Activated T-cell treated with anti-CD3 and anti-CD28 coated beads for 4 hours (primary cell): ENCODE measurements at places on chromosomes 16 and 17.

DNA sequence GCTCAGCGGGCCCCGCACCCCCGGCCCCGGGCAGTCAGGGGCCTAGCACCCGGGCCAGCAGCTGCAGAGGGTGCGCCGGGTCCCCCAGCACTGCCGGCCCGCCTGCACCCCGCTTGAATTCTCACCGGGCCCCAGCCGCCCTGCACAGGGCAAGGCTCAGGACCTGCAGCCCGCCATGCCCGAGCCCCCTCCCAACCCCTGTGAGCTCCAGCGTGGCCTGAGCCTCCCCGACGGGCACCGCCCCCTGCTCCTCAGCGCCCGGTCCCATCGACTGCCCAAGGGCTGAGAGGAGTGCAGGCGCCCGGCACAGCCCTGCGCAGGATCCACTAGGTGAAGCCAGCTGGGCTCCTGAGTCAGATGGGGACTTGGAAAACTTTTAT lies 1.7 kb upstream of the BRCA1 start:
- no peak for DNase-seq

GRCh38 chr17:76598004-76598439 lies 12.4 kb upstream of the ST6GALNAC2 start:
- DNase-seq, result no peak

GRCh38 chr17:45341533-45342158 lies 24.8 kb upstream of the MAP3K14 start:
- DNase-seq, result no peak

DNA sequence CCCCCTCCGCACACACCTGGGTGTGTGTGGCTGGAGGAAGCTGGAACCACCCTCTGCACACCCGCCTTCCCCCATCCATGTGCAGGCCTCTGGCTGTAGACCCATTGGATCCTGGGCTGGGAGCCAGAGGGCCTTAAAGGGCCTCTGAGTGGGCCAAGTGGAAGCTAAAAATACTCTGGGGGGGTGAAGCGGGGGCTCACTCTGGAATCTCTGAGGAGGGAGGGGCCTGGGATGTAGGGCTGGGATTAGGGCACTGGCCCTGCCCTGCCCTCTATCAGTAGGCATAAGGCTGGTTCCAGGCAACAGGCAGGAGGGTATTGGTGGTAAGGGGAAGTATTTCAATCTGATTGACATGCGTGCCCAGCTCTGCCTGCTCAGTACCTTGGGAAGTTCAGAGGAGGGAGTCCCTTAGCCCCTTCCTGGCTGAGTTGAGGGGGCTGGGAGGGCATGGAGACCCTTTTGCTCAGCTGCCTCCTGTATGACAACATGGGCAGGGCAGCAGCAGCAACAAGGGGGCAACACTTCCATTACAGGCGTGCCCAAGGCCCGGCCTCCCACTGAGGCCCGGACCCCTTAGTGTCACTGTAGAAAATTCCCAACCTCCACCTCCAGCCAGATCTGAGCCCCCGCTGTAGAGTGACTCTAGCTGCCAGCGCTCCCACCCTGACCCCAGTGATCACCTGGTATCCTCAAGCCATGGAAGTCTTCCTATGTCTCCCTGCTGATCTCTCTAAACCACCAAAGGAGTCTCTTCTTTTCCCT lies 5.2 kb downstream of the ITGA3 start:
- no peak for DNase-seq

- no peak for DNase-seq
Measured at GRCh38 chr17:50908860-50909764, 43.0 kb upstream of the TOB1 start.

DNA sequence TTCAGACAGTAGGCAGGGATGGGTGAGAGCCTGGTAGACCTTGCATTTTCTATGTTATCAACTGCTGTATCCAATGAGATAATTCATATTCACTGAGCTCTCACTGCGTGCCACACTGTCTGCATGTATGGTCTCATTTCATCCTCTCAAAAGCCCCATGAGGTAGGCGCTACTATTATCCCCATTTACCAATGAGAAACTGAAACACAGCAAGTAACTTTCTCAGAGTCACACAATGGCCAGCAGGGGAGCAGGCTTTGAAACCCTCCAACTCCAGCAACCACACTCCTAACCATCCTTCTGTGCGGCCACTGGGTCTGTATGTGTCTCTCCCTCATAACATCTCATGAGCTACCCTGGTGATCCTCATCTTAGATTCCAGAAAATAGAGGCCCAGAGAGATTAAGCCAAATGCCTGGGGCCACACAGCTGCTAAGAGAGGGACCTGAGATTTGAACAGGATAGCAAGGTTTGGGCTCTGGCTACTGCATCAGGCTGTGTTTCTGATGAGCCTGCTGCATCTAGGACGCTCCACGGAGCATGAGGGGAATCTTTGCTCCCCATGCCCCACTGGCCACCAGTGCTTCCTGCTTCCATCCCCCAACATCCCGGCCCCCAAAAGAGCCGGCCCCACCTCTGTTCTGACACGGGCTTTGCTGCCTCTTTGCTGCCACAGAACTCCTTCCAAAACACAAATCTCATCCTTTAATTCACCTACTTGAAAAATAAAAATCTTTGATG lies 3.2 kb downstream of the CCR7 start:
- no peak for DNase-seq

GRCh38 chr17:36182176-36183000 lies 6.0 kb upstream of the TBC1D3B start:
- no peak for DNase-seq

DNA sequence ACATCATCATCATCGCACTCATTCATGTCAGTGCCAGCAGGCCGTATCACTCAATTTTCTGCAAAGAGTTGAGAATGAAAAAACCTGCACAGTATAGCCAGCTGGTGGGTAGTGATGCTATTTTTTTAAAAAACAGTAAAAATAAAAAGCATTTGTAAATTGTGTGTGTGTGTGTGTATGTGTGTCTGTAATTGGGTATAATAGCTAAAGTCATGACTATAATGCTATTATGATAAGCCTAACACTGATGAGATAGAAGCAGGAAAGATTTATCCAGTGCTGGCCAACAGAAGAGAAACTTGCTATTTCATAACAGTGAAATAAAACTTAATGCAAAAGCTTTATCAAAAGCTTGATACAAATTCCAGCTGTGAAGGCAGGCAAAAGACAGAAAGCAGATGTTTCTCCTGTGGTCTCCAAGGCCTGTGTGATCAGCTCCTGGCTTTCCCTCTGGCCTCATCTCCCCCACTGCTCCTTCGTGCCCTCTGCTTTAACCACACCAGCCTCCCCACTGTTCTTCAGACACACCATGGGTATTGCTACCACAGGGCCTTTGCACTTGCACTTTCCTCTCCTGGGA lies 206.2 kb upstream of the IRX5 start:
- no peak for DNase-seq

- no peak for DNase-seq
Measured at GRCh38 chr16:89106533-89107202, 13.0 kb downstream of the ACSF3 start.

GRCh38 chr16:21701271-21701670 lies 37.5 kb downstream of the OTOA start:
- DNase-seq, result no peak

DNA sequence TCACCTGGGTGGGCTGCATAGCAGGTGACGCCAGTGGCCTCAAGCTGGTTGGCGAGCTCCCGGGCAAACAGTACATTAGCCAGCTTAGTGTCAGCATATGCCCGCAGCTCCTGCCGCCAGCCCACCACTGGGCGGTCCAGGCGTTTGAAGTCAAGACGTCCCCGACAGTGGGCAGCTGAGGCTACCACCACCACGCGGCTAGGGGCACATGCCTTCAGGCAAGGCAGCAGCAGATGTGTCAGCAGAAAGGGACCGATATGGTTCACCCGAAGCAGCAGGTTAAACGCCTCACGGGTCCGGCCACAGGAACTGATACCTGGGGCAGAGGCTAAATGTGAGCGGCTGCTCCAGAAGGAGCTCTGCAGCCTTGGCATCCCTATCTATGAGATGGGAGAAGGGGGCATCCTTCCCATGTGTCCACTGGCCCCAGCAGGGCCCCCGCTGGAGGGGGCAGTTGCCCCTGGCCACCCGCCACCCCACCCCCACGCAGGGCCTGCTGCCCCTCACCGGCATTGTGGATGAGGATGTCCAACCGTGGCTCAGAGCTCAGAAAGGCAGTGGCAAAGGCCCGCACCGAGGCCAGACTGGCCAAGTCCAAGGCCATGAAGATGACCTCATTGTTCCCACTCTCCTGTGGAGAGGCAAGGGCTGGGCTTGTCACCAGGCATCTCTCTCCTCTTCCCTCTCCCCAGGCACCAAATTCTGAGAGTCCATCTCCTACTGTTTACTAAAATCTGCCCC lies 1.7 kb downstream of the DHRS13 start:
- no peak for DNase-seq

DNA sequence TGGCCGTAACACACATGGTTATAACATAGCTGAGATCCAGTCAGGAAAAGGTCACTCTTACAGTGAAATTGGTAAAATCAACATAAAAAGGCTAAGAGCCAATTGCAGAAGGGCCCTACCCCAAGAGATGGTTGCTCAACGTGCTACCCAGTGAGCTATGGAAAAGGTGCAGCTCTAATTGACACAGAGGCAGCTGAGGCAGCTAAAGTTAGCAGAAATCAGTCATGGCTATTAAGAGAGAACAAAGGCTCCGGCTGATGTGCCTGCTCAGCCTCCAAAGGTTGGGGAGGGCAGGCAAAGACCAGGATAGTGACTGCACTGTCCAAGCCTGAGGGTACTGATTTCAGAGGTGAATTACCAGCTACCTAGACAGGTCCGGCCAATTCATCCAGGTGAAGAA lies 76.5 kb upstream of the ATP2A3 start:
- no peak for DNase-seq

DNA sequence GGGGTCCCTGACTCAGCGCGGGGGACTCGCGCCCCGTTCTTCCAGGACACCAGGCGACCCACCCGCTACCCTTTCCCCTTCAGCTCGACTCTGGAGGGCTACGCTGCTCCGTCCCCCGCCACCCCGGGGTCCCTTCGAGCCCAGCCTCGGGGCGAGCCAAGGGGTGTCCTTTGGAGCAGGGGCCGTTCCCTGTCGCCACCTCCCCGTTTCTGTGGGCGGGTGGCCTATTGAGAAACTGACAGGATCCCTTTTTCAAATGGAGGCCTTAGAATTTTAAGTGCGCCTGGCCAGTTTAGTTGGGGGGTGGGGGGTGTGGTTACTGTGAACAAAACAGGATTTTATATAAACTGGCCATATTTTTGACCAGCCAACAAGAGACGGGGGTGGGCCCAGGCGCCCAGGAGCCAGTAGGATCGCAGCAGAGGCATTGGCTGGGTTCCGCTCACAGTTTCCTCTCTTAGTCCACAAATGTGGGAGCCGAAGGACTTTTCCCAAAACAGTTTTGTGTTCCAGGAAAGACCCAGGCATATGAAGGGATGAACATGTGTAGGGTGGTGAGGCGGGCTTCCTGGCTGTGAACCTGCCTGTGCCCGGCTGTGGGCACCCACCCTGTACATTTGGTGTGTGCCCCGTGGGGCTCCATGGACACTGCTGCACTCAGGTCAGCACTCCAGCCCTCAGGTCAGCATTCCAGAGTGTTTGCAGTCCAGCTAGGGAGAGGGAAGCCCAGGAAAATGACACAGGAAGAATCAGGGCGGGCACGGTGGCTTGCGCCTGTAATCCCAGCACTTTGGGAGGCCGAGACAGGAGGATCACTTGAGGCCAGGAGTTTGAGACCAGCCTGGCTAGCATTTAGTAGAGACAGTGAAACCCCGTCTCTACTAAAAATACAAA lies 722 bp upstream of the TIMP2 start:
- no peak for DNase-seq
